ENCODE measurements at places on chromosomes 3 and 15.

DNA sequence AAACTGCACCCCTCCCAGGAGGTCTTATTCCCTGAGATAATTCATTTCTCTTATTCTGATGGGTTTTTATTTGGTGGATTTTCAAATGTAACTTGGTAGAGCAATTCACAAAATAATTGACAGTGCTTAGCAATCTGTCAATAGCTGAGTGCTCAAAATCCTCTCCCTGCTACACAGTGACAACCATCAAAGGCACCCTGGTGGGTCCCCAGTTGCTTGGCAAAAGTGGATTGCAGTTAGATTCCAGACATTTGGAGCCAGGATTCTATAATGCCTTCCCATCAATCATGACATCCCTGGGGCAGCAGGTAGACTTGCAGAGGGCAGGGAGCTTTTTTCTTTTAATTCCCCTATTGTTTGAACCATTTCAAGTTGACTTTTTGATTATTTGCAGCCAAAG is 59.0 kb downstream of the FHIT start:
- no peak for DNase-seq

DNA sequence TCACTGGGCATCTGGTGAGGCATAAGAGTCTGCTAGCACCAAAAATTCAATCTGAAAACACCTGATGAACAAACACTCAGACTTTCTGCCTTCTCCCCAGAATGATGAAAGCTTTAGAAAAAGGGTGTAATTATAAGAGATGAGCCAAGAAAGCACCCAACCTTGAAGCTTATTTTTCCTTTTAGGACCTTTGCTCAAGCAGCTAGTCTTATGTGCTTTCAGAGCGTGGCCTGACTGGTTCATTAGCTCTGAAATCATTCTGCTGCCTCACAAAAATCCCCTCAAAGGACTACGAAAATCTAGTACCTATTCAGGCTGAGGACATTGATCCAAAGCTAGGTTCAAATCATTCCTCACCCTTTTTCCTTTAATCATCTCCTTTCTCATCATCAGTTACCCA is 662.3 kb downstream of the MAGI1 start:
- no peak for DNase-seq

DNA sequence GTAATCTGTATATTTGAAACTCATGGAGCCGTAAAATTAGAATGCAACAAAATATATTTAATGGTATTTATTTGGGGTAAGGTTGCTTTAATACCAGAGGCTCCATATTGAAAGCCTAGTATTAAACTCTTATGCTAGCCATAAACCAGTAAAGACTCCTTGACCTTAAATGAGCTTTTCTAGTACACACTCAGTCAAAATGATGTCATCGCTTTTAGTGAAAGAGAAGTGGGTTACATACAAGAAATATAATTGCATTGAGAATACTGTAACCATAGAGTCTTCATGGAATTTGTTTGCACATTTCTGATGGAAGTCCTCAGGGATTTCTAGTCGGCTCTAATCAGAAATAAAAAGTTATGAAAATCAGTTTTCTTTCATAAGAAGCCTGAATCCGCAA is 757.6 kb downstream of the GBE1 start:
- DNase-seq: no peak

DNA sequence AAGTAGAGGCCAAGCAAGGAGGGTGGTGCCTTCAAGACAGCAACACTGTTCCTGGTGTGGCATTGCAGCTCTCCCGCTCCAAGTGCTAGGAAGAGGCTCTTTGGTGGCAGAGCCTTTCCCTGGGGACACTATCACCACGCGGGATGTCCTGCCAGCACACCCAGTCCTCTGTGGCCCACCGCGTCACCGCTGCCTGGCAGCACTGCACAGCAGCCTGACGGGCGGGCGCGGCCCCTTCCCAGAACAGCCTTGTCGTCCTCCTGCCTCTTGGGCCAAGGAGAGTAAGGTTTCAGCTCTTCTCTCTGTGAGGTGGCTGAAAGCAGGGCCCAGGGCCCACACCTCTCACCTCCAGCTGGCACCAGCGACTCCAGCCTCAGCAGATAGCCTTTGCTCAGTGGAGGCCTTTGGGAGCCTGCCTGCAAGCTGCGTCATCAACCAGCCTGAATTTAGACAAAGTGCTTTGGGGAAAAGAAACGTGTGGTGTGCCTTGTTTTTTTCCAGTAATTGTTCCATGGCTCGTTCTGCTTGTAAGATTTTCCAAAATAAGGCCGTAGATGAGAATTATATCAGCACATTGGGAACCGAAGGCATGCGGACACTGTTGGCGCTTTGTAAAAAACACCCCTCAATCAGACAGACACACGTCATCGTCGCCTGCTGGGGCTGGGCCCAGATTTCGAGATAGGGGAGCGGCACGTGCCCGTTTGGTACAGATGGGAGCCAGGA is 65.0 kb downstream of the AAGAB start:
- DNase-seq: no peak

GRCh38 chr15:99928429-99928981 is 195.3 kb upstream of the LYSMD4 start:
- DNase-seq: peak; percentile 79

DNA sequence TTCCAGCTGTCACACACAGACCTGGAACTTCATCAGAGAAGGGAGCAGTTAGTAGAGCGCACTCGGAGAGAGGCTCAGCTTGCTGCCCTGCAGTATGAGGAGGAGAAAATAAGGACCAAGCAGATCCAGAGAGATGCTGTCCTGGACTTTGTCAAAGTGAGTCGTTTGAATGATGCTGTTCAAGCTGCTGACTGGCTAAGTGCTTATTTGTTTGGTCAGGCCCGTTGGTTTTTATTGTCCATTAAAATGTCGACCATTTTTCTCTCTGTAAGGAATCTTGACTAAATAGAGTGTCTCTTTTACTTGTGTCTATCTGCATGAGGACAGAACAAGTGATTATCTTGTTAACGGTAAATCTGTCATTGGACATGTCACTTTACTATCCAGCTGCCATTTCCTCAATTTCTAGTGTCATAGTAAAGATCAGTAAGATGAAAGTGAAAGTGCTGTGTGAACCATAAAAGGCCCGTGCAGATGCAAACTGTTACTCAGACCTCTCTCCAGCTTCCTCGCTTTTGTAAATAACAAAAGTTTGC is 56.9 kb downstream of the LRCH3 start:
- DNase-seq: no peak

- no peak for DNase-seq
These were observed 68.8 kb downstream of the VGLL3 start for GRCh38 chr3:86921971-86922680.

- DNase-seq: no peak
These were observed 233.4 kb downstream of the CACNA2D3 start for GRCh38 chr3:54355800-54356199.

DNA sequence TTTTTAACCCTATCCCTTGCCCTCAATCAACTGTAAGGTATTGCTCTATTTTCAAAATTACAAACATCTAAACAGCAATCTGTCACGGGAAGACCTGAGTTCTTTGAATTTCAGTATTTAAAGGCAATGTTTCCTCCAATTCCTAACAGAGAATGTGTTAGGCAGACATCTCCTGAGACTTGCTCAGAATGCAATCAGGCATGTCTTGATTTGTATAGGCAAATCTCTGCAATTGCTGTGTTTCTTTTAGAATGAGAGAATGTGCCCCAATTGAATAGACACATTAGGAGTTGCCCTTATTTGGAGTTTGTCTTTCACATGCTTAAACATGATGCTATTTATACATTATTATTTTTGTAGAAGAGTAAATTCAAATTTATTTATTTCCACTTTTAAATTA is 205.6 kb downstream of the CADM2 start:
- no peak for DNase-seq

GRCh38 chr3:39809181-39809994 is at the start of gene MYRIP:
MYRIP (plus strand) TSS chr3:39809609; CDS start chr3:39900817, 91,208 bp downstream.
- no peak for DNase-seq

DNA sequence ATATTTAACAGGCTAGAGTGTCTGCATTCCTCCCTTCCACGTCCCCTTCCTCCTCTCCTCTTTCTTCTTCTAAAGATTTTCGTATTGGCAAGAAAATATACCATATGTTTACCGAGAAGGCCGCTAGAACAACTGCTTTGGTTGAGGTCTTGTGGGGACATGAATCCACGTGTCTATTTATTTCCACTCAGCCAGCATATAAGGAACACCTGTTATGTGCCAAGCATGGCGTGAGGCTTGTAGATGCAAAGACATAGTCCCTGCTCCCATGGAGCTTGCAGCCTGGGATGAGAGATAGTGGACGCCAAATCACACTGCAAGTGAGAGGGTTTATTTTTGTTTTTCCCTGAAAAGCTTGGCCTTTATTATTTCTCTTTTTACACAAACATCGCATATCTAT is 57.1 kb downstream of the SLC7A14 start:
- DNase-seq: no peak

- DNase-seq: no peak
These were observed 273.2 kb downstream of the MECOM start for GRCh38 chr3:169390271-169390670.

GRCh38 chr3:48788544-48789162 is 59.0 kb downstream of the PRKAR2A start:
- no peak for DNase-seq

GRCh38 chr3:184289426-184289938 is 9.6 kb upstream of the PSMD2 start:
- peak; percentile 66 for DNase-seq

DNA sequence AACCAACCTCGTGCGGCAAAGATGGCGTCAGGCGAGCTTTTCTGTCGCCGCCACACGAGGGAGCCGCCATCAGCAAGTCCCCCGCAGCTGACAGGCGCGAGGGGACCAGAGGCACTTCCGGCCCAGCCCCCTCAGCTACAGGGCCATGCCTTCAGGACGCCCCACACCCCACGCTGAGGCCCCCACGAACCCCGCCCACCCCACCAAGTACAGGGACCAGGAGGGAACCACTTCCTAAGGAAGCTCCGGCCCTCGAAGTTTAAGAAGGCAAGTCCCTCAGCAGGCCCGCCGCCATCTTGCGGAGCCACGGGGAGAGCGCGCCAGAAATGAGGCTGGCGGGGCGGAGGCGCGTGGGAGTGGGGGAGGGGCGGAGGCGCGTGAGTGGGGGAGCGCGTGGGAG is 790 bp downstream of the DAZL start:
- no peak for DNase-seq

GRCh38 chr3:197426121-197426566 is 127.7 kb upstream of the DLG1 start:
- no peak for DNase-seq

GRCh38 chr3:76438971-76439370 is 600.9 kb upstream of the ROBO2 start:
- DNase-seq: no peak

- peak; percentile 2 for DNase-seq
These were observed 193.4 kb upstream of the RASGRP1 start for GRCh38 chr15:38758043-38758442.

GRCh38 chr3:12396471-12396870 is 87.8 kb upstream of the TSEN2 start:
- DNase-seq: no peak

DNA sequence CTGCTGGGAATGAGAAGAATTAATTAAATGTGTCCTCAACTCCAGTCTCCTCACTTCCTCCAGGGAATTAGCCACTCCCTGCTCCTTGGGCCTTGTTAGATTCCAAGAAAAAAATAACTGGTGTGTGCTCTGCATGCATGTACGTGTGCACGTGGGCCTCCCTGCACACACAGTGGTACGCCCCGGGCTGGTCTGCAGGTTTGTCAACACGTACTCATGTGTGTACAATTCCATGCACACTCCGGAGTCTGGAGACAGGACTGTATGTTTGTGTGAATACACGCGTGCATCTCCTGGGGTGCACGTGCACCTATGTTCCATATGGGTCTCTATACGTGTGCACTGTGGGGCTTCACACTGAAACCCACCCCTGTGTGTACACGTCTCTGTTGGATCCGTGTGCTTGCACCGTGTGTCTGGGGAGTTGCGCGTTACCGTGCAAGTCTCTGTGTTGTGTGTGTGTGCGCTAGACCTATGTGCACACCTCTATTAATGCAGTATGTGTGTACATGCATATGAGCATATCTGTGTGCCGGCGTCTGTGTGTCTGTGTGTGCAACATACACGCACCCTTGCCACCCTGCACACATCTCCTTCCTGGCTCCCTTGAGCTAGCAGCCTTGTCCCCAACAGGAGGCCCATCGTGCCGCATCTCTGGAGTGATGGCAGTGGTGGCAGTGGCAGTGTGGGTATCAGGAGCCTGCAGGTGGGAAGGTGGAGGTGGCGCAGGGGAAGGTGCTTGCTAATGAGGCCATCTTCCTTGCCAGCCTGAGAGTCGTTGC is 210.1 kb downstream of the TBC1D2B start:
- no peak for DNase-seq

- DNase-seq: no peak
These were observed 85.9 kb downstream of the TNIK start for GRCh38 chr3:171374260-171374659.

DNA sequence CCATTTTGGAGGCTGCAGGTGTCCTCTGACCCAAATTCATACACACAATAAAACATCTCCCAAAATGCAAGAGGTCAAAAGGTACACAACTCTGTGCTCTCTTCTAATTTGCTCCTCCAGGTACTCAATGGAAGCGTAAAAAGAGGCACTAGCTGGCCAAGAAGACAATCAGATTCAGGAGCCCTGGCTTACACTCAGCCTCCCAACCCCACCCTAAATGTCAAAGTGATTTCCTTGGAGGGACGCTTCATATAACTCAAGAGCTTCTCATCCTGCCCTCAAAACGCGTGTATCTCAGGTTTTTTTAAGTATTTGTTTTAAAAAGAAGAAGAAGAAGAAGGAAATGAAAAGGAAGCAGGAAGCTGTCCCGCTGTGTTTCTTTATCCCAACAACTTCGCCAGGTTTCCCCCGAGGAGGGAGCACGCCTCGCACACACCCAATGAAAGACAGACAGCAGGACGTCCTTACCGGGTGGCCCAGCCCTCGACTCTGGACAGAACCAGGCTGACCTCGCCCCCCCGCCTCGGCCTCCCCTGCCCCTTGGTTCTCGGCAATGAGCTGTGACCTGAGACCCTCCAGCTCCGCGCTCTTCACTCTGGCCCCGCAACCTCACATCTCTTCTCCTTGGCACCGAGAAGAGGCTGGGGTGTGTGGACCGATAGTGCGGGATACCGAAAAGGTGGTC is 620.7 kb upstream of the ZNF385D start:
- no peak for DNase-seq

GRCh38 chr15:74775132-74775562 is 6.7 kb upstream of the CSK start:
- no peak for DNase-seq

DNA sequence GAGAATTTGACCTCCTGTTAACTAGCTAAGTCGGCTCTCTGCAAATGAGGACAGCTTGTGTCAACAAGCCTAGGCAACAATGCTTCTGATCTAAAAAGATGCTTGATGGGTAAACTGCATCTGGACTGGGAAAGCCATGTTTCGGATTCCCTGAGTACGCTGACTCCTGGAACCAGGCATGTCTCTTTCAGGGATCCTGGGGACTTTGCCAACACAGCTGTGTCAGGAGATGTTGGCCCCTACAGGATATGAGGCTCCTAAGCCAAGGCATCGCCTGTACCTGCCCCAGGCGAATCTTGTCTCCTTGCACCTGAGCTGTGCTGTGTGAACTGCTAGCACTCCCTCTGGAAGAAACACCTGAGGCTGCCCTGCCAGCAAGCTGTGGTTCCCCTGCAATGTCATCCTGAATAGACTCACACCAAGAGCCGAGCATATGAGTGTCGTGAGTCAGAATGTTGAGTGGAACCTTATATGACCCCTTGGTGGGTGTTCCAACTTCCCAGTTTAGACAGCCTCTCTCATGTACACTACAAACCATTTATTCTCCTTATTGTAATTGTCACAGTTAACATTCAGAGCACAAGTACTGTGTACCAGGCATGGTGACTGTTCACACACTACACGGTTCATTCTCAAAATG is 17.0 kb downstream of the EOGT start:
- no peak for DNase-seq

GRCh38 chr3:182671541-182671940 is 121.8 kb upstream of the ATP11B start:
- no peak for DNase-seq

- no peak for DNase-seq
These were observed 192.4 kb upstream of the IL12A start for GRCh38 chr3:159796226-159796625.
